Natural killer cell treated with Interleukin-12 subunit alpha and Interleukin-12 subunit beta and Interleukin-15 and Interleukin-18, amount 100 ng/mL, for 72 hours (primary cell): ENCODE measurements at places on chromosomes 1 and 21. TPM values are rescaled to one million over a fixed set of nuclear protein-coding genes. Genes with fewer than 3 reads are reported as not detected.

The TMIGD3 gene
- not detected for total RNA-seq

The C1QTNF12 gene
- total RNA-seq, result 5.2 TPM

The OR2G6 gene
- not detected for total RNA-seq

The IVL gene
- not detected for total RNA-seq

The CD247 gene
- total RNA-seq, result 384 TPM

DNA sequence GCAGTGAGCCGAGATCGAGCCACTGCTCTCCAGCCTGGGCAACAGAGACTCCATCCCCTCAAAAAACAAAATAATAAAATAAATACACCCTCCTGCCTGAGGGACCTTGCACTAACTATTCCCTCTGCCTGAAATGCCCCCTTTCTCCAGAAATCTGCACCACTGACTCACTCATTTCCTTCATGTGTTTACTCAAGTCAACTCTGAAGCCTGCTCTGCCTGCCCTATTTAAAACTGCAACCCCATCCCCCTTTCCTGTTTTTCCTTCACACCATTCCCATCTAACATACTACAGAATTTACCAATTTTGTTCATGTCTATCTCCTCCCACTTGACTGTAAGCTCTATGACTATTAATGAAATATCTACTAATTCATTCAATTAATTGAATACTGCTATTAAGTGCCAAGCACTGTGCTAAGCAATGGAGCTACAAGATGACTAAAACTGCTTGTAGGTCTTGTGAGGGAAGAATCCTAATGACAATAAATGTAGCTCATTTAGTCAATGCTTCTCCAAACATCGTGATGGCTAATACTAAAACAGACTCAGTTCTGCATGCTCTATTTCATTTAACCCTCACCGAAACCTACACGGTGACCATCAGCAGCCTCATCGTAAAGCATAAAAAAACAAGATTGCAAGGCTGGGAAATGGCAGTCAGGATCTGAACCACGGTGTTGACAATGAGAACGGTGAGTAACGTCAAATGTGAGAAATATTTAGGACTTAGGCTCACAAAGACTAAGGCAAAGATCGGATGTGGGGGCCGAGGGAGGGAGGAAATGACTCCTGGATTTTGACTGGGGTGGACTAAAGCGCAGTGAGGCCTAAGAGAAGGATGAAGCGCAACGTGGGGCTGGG is 749 bp upstream of the TMEM39B start:
- peak; percentile 62 for DNase-seq

DNA sequence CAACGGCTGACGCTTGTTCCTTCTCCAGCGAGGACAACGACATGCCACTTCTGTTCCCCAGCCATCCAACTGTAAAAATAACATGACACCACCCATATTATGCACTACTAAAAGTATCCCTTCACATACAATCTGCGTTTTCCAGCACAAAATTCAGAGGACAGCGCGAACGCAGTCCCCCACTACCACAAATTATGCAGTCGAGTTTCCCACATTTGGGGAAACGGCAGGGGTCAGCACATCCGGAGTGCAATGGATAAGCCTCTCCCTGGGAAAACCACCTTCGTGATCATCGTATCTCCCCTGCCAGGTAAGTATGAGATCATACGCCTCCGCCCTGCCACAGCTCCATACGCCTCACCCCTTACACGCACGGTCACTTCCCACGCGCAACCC is 120.9 kb downstream of the PPIAL4G start:
- no peak for DNase-seq

GRCh38 chr1:61198554-61198953 is 116.2 kb downstream of the NFIA start:
- DNase-seq, result no peak

- no peak for DNase-seq
Measured at GRCh38 chr1:224213438-224214119, 30.5 kb downstream of the DEGS1 start.

- no peak for DNase-seq
Measured at GRCh38 chr1:193285641-193286040, 99.2 kb upstream of the B3GALT2 start.

- no peak for DNase-seq
Measured at GRCh38 chr21:46351476-46352163, 27.7 kb downstream of the PCNT start.

GRCh38 chr21:38968887-38969543 is 163.3 kb downstream of the ETS2 start:
- no peak for DNase-seq

GRCh38 chr1:205500240-205501233 is 3.9 kb upstream of the CDK18 start:
- no peak for DNase-seq

- no peak for DNase-seq
Measured at GRCh38 chr1:173411835-173412742, 65.0 kb upstream of the PRDX6 start.
